Gastroesophageal sphincter (tissue), 4 donors: ENCODE measurements at places on chromosomes 11 and 22. TPM values are rescaled to one million over a fixed set of nuclear protein-coding genes. Genes with fewer than 3 reads are reported as not detected.

DNA sequence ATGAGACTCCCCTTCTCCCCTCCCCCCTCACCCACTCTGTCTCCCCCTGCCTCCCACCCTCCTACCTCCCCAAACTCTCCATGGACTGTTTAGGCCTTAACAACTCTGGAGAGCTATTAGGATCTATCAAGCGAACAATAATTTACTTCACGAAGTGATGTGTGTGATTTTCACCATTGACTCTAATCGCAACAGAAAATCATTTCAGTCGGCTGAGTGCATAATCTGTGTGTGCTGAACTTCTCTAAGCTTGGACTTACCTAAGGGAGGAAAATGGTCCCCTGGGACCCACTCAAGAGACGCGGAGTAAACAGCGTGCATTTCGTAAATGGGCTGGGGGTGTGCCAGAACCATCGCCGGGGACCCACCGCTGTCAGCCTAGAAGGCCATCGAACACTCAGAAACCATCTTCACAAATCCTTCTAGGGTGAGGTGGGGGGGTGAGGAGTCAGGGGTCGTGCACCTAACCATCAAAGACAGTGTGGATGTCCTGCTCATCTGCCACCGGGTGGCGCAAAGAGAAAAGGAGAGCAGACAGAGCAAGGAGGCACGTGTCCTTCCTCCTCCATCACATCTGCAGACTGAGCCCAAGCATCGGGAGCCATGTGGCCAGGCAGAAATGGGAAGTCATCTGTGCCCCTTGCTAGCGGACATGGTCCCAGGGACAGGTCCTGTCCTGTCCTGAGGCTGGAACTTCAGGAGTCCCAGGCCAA is 62.1 kb upstream of the NUP50 start:
- peak; percentile 57 for ATAC-seq

GRCh38 chr11:96863520-96863919 is 473.7 kb downstream of the JRKL start:
- no peak for ATAC-seq

- no peak for ATAC-seq
Observed at GRCh38 chr11:76692956-76693355, 22.4 kb upstream of the LRRC32 start.

DNA sequence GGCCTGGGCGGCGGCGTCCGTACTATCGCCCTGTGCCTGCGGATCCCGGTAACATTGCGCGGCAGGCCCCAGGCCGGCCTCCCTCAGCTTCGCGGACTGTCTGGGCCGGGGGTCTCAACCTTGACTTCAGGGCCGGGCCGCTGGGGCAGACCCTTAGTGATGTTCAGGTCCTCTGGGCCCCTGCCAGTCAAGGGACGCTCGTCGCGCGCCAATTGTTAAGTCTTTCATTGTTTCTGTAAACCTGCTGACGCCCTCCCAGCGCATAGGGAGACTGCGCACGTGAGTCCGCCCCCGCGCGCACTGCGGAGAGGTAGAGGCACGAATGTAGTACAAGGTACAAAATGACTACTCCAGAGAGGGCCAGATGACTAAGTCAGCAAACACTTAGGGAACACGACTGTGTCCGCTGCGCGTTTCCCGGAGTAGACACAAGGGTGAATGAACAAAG is 451 bp upstream of the HDHD5 start:
- peak; percentile 35 for ATAC-seq

BACE1 gene
- total RNA-seq: 20.5 TPM

UCP3 gene
- total RNA-seq: 1.6 TPM

GRCh38 chr11:110435780-110436717 is 6.3 kb downstream of the FDX1 start:
- no peak for ATAC-seq

BTG4 gene
- not detected for total RNA-seq
